ENCODE measurements at places on chromosomes 7 and 10. TPM values are rescaled to one million over a fixed set of nuclear protein-coding genes. Genes with fewer than 3 reads are reported as not detected.

GRCh38 chr10:132166216-132166950 is 20.4 kb upstream of the DPYSL4 start:
- DNase-seq, result no peak

DNA sequence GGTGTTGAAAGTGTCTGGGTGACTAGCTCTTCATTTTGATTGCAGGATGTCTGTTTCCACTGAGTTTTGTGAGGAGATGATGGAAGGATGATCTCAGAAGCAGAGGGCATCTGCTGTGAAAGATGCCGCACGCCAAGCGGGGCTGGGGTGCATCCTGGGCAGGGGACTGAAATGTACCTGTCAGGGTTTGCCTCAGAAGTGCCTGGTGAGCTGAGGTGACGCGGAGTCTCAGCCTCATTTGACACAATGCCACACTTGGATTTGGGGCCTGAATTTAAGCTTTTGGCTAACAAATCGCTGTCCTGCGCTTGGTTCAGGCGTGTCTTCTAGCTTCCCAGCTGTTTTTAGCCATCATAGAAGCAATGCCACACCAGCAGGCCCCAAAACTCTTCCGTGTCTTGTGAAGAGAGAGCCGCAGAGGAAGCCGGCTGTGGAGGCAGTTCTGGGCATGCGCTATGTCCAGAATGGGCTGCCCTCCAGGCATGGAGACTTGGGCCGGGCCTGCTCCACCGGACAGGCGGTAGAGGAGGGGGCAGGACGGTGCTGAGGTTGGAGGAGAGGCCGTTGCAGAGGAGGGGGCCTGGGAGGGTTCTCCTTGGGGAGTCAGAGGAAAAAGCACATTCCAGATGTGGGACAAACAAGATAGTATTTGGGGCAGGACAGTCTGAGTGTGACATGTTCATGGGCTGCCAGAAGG is 31.2 kb downstream of the WDR86 start:
- no peak for DNase-seq

DNA sequence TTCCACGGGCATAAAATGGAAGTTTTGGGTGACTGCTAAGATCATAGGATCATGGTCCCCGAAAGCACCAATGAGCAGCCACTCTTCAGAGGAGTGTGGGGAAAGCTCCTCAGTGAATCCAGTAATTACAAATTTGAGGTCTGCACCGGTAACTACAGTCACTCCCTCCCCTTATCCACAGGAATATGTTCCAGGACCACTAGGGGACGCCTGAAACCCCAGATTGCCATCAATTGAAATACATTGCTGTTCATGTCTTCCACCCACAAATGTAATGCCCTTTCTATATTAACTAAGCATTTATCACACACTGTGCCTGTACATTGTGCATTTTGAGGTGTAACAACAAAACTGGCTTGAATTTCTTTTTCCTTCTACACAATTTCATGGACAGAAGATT is 447.9 kb upstream of the PFKP start:
- no peak for DNase-seq

- no peak for DNase-seq
These were observed 212.7 kb upstream of the GHITM start for GRCh38 chr10:83926606-83927005.

DNA sequence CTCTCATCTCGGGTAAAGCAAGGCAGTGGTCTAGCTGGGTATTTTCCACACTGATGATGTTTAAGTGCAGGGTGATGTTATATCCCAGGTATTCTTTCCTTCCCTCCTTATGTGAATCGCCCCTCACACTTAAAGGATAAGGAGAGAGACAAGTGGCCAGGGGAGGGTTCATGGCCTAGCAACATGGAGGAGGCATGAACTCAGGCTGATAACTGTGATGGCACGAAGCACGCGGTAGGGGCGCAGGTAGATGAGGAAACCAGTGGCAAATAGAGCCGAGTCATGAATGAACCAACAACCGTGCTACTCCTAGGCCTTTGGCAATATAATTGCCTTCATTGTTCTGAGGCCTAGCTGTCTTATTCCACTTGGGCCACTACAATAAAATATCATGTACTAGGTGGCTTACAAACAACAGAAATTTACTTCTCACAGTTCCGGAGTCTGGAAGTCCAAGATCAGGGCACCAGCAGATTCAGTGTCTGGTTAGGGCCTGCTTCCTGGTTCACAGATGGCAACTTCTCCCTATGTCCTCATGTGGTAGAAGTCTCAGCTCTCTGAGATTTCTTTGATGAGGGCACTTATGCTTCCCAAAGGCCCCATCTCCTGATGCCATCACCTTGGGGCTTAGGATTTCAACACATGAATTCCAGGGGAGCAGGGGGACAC is 56.0 kb upstream of the PIK3CG start:
- no peak for DNase-seq

DNA sequence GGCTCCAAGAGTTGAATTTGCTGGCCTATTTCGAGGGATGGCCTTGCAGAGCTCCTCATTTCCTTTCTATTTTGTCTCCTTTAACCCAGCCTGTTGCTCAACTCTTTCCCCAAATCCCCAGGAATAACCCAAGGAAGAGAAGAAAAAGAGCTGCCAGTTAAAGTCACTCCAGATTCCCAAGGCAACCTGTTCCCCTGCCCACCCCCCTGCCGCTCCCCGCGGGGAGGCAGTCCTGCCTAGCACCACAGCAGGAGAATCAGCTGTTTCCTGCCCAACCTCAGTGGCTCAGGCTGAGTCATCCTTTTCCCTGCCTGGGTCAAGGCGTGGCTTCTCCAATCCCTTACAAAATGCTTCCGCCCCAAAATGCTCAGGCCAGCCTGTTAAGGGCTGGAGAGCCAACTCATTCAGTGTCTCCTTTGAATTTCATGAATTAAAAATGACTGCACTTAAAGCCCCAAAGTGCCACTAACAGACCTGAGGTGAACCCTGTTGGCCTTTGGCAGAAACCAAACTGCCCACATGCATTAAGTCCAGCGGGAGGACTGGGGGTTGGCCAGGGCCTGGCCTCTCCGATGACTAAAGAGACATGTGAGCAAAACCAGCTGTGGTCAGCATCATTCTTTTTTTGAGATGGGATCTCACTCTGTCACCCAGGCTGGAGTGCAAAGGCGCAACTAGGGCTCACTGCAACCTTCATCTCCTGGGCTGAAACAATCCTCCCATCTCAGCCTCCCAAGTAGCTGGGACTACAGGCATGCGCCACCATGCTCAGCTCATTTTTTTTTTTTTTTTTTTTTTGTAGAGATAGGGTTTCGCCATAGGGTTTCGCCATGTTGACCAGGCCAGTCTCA is 83.2 kb upstream of the KIF5B start:
- DNase-seq, result peak; percentile 95

GRCh38 chr10:18294633-18295032 is 154.4 kb downstream of the CACNB2 start:
- no peak for DNase-seq

- no peak for DNase-seq
These were observed 1106.8 kb upstream of the LRRTM3 start for GRCh38 chr10:65818990-65819389.

GRCh38 chr7:20269726-20270125 is 52.5 kb upstream of the MACC1 start:
- no peak for DNase-seq

DNA sequence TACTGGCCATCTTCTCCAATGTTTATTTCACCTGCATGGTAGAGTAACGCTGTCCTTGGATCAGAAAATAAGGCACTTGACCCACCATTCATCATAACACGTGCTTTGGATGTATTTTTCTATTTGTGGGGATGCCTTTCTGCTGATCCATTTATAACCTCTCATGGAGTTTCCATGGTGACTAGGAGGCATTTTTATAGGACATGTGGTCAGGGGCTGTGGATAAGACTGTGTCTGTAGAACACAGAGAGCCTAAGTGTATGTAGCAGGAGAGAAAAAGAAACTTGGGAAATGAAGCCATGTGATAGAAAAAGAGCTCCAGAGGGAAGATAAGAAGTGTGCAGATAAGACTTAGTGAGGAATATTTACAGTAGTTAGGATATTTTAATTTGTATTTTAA is 184.2 kb downstream of the POU6F2 start:
- DNase-seq, result no peak

DNA sequence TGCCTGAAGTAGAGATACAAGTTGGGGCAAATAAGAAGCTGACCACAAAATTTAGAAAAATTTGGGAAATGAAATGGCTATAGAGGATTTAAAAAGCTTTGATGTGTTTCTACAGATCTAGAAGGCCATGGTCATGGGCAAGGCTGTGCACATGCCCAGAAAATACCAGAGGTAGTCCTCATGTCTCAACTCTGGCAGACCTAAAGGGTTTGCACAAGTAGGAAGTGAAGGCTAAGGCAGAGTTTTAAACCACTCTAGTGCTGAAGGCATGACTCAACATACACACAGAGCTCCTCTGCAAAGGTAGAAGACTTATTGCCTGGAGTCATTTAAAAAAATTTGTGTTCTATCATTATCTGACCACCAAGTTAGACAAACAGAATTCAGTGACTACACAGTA is 364.6 kb downstream of the CCSER2 start:
- DNase-seq, result peak; percentile 49

GRCh38 chr7:49866076-49866735 is 92.8 kb downstream of the VWC2 start:
- peak; percentile 96 for DNase-seq

DNA sequence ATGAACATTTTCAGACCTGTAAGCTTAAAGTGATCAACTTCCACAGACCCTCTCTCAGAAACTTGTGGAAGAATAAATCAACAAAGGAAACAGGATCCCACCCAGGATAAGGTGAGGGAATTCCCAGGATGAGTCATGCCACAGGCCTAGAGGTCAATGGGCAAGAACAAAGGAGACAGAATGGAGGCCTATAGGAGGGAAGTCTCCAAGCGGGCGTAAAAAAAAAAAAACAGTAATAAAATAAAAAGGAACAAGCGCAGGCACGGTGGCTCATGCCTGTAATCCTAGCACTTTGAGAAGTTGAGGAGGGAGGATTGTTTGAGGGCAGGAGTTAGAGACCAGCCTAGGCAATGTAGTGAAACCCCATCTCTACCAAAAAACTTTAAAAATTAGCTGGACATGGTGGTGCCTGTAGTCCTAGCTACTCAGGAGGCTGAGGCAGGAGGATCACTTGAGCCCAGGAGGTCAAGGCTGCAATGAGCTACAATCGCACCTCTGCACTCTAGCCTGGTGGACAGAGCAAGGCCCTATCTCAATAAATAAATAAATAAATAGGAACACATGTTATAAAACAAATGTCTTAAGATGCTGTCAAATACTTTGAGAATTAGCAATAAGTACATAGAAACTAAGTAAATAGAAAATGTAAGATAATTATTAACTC is 8.4 kb downstream of the SORBS1 start:
- peak; percentile 33 for DNase-seq

- DNase-seq, result peak; percentile 80
These were observed 213.1 kb downstream of the ELFN1 start for GRCh38 chr7:1883031-1883761.

DNA sequence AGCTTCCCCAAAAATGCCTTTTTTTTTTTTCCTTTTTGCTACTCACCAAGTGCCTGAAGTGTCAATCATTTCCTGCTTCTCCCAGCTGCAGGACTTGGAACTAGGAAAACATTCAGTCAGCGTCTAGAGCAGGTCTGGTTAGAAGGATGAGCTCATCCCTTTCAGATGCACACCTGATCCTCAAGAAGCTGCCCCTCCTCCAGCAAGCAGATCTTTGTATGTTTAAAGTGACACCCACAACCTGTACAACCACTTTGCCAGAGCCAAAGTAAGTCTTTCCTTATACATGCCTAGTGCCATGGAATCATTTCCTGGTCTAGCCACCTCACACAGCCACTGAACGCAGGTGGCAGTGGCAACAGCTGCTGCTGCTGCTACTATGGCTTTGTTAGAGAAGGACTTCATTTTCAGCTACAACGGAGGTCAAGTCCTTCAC is 10.4 kb upstream of the USP54 start:
- peak; percentile 99 for DNase-seq

DNA sequence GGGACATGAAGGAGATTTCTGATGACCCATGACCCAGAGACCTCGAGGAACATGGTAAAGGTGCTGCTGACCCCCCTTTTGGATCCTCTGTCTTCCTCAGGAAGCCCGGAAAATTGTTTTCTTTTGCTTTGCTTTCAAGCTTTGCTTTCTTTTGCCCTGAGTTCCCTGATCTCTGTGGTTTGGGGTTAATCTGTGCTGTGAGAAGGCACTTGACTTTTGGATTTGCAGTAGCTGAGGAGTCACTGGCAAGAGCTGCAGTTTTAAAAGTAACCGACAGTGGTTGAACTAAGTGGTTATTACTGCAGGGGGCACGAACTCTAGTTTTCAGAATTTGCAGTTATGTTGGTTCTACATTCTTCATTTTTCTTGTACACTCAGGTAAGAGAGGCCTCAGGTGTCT is 53.0 kb downstream of the PDZD8 start:
- DNase-seq, result no peak

DNA sequence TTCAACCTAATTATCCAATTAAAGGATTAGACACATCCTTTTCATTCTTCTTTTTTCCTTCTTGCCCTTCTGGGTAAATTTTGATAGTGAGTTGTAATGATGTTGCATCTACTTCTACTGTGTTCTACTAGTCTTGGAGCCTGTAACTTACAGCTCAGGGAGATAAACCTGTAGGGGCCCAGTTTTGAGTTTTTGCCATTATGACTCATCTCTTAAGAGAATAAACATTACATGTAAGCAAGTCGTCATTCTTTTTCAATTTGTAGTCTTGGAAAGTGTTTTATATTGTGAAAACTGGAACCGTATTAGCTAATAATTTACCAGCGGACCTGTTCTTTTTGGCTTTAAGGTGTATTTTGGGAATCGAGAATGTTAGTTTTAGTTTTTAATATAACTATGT is 89.7 kb upstream of the RPA3 start:
- DNase-seq, result peak; percentile 81

GRCh38 chr7:85765698-85766298 is 578.9 kb upstream of the SEMA3D start:
- DNase-seq, result no peak

DNA sequence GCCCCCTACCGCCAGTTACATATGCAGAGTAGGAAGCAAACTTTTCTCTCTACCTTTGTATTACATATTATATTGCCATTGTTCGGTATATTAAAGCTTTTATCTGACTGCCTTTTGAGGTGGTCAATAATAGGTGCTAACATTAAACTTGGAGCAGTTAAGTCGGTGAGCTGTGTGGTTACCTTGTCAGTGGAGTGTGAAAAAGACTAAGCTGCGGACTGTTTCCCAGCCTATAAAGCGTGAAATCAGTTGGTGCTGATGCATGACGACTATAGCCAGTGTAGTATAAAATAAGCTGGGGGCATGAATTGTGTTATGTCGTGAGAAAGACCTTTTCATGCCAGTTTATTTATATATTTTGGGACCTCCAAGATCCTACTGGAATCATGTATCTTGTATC is 33.7 kb downstream of the R3HCC1L start:
- DNase-seq, result no peak

Gene LZTS2
- 30.0 TPM for total RNA-seq

Gene PALD1
- total RNA-seq, result 0.13 TPM

Gene PTF1A
- not detected for total RNA-seq

Gene HECW1
- under 0.01 TPM for total RNA-seq

Gene PDK4
- 0.53 TPM for total RNA-seq

Gene HIBADH
- total RNA-seq, result 39.0 TPM

Gene KIF11
- total RNA-seq, result 1.3 TPM

Gene ACTL6B
- total RNA-seq, result not detected

Gene CTNNA3
- not detected for total RNA-seq

Gene KCNIP2
- 0.51 TPM for total RNA-seq

Data from bronchial epithelial cell (primary cell).